Lung (tissue), 17 donors: ENCODE measurements at places on chromosomes 4 and X.

GRCh38 chrX:10597871-10598270 is 22.5 kb downstream of the MID1 start:
- no peak for DNase-seq

GRCh38 chrX:12548341-12548740 is 242.9 kb upstream of the PRPS2 start:
- no peak for DNase-seq

- DNase-seq, result no peak
Observed at GRCh38 chr4:59535541-59535940, 1664.6 kb upstream of the ADGRL3 start.

DNA sequence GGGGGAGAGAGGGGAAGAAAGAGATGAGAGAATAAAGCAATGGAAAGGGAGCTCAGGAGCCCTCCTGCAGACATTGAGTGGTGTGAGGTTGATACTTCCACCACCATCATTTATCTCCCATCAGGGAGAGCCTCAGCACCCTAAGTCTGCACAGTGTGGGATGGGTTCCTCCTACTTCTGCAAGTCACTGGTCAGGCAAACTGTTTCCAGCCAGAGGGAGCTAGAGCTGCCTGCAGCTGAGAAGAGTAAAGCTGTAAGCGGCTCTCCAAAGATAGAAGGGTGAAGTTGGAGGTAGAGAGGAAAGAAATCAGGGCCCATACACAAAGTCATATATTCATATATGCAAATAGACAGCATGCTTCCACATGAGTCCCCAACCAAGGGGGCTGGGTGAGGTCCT is 21.9 kb upstream of the ZNF81 start:
- DNase-seq, result no peak

DNA sequence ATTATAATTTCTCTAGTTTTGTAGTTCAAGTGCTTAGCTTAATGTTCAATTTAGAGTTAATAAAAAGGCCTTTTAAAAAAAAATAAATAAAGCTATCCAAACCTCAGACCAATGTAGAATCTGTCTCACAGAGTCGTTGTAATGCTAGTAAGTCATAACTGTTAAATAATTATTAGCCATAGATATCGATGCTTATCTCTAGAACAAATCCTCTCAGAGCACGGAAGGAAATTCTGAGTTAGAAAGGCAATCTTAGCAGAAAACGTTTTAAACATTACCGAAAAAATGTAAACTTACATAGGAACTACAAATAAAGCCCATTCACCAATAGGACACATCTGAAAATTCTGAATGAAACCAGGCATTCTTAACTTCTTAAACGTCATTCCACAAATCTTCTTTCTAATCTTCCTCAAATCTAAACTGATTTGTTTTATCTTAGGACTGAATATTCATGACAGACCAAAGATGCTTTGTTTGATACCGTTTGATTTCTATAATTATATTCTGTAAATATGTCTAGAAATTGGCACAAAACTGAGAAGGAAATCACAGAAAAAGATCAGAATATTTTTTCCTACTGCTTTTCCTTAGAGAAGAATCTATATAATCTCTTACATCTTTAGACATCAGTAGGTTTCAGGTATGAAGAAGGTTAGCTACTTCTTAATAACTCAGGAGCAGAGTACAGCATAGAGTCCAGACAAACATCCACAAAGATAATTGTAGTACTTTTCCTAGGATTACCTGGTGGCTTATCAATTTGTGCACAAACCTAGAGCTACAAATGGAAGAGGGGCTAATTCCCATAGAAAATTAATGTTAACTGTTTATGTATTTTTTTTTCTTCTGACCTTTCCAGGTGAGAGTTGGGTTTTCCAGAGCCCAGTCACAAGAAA is 140.7 kb downstream of the BTC start:
- no peak for DNase-seq

- DNase-seq, result no peak
Observed at GRCh38 chr4:66571145-66571695, 900.9 kb upstream of the EPHA5 start.

DNA sequence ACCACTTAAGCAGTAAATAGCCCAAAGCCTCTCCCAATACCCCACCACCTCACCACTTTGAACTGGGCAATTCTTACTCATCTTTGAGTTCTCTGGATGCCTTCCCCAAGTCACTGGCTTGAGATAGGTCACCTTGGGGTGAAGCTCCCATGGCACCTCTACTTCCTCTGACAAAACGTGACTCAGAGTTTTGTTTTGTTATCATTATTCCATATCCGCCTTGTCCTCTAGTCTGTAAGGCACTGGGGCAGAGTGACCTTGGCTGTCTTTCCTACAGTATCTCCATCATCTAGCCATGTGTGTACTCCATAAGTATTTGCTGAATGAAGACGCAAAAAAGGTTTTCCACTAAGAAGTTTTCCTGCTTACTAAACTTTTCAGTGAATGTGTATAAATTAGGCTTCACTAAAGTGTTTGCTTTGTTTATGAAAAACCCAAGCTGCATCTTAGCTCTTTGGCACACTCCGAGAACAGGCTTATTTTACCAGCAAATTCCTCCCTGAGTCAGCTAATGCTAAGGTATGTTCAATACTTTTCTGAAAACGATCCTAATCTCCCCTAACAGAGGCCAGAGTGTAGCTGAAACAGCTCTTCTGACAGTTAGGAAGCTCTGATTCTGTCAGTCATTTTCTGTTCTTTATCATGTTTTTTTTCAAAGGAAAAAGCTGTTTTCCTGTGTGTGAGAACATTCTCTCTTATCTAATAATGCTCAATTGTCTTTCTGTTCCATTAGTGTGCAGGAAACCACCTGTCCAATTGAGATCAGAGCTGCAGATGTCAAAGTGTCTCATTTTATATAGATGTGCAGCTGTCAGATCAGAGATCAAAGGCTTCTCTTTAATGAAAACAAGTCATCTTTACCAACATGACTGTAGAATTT is 30.2 kb upstream of the TSPAN5 start:
- DNase-seq, result peak; percentile 34

GRCh38 chr4:55989766-55990165 is 41.0 kb downstream of the CEP135 start:
- no peak for DNase-seq

GRCh38 chrX:69068301-69069085 is 96.8 kb downstream of the PJA1 start:
- peak; percentile 65 for DNase-seq

DNA sequence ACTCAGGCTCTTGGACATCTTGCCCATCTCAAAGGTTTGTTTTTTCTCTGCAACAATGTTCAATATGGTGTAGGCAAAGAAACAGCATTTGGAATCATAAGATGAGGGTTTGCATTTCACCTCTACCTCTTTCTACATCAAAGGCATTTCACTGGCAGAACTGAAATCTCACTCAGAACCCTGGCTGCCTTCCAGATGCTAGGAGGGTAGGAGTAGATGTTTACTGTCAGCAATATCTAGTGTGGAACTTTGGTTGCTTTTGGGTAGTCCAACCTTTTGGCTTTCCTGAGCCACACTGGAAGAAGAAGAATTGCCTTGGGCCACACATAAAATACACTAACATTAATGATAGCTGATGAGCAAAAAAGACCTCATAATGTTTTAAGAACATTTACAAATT is 297.0 kb upstream of the KLF3 start:
- DNase-seq, result no peak
